ENCODE measurements at places on chromosomes 11 and 22.

- DNase-seq = no peak
Observed at GRCh38 chr11:31150011-31150410, 219.5 kb downstream of the DCDC1 start.

- peak; percentile 57 for DNase-seq
Observed at GRCh38 chr11:30046578-30046945, 29.7 kb upstream of the KCNA4 start.

DNA sequence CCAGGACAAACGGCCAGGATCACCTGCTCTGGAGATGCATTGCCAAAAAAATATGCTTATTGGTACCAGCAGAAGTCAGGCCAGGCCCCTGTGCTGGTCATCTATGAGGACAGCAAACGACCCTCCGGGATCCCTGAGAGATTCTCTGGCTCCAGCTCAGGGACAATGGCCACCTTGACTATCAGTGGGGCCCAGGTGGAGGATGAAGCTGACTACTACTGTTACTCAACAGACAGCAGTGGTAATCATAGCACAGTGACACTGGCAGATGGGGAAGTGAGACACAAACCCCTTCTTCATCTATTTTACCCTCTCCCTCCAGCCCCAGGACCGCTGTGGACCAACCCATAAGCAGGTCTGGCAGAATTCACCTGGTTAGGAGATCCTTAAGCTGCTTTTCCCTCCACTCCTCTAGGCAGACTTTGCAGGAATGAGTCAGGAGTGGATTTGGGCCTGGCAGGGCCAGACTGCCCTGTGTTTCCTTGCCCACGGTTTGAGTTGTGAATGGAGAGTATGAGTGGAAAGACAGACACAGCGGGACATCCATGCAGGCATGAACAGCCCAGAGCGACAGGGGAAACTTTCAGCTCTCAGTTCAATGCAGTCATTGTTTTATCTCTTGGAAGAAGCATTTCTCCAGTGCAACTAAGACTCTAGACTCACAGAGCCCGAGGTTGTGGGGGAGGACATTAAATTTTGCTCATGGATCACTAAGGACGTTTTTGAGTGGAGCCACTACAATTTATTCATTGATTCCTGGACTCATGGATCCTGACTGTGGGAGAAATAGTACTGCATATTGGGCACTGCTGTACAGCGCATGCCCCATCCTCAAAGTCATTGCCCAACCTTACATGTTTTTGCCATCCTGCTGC lies 75.3 kb upstream of the IGLL5 start:
- DNase-seq = no peak

GRCh38 chr22:31161386-31161785 lies 1.4 kb downstream of the RNF185 start:
- no peak for DNase-seq

DNA sequence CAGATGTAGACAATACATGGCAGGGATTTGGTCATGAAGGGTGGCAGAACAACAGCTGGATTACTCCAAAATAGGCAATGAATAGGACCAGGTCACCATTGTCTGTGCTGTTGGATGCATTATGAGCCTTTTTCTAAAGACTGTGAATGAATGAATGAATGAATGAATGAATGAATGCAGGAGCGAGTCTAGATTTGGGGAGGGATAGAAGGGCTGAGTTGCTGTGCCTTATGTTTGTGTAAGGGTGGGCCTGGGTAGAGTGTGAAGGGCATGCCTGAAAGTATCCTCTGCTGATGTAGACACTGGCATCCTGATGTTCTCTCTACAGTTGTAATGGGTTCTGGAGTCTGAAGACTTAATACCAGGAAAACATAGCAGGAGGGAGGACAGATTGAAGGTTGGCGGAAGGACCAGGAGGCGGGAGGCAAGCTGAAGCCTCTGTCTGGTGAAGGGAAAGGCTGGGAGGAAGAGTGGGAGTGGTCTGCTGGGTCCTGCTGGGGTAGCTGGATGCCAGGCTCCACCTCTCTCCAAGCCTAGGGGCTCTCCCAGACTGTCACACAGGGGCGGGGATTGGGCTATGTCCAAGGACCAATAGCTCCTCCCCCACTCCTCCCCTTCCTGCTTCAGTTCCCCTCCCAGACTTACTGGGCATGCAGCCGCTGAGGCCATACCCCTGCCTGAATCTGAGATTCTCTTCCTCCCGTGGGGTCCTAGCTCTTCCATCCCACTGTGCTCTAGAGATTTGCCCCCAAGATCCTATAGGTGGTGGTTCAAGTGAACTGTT lies 4.8 kb downstream of the TRIM3 start:
- DNase-seq = peak; percentile 98

- DNase-seq = peak; percentile 67
Observed at GRCh38 chr22:24525416-24526037, 29.4 kb downstream of the GUCD1 start.

DNA sequence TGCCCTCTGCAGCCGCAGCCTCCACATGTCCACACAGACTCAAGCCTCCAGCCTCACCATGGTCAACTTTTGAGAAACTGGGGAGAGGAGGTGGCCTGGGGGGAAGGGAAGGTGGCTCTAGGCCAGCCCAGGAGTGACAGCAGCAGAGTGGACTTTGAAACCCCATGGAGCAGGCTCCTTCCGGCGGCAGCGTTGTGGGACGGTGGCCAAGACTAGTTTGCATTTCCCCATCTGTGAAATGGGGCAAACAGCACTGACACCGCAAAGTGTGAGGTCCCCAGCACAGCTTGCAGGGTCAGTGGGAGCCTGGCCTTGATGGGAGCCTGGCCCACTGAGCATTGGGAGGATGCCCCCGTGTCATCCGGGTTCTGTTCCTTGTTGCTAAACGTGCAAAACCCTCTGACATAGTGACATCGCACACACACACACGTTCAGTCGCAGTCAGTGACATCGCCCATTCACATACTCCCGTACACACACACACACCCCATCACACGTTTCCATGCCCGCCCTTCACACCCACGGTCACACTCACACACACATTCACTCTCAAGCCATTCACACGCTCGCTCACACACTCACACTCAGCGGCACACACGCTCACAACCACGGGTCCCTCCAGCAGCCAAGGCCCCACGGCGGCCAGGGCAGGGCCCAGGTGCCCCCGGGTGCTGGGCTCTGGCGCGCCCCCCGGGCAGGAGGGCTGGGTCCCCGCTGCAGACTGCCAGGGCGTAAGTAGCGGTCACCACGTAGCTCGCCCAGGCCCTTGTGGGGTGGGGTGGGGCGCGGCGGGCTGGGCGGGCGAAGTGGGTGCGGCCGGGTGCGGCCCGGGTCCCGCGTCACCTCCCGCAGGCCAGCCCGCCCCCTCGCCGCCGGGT lies 585 bp downstream of the CYB5R3 start:
- DNase-seq = no peak

DNA sequence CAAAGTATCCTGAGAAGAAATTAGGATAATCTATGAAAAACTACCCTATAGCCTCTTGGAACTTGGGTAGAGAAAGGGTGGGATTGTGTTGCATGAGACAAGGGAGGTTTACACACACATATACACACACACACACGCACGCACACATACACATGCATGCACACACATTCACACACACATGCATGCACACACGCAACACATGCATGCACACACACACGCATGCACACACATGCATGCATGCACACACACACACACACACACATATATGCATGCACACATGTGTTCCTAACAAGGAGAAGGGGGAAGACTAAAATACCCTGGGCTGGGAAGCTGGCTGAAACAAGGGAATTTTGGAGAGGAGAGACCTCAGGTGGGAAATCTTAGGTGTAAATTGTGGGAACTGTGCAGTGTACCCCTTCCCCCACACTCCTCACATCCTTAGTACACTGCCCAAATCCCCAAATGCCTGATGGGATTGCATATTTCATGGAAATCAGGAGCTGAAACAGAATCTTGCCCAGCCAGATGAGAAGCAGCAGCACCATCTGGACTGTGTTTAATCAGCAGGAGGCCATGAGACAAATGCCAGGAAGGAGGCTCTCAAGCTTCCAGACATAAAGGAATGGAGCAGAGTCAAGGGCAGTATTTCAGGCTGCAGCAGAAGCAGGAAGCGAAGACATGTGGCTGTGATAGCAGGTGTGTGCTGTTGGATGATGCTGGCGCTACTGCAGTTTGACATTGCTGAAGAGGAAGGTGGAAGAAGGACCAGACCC lies 14.6 kb upstream of the POLD3 start:
- DNase-seq = no peak

DNA sequence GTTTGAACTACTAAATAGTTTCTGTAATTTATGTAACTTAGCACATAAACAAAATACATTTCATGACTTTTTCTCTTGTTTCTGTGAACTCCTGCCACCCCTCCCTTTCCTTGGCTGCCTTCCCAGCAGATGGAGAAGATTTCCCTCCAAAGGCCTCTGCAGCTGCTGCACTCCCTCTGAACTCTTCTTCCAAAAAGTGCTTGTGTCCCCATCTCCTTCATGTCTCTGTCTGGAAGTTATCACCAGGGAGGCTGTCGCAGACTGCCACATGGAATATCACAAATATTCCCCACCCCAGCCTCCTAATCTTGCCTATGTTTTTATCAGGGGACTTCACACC lies 1068.3 kb downstream of the OPCML start:
- DNase-seq = no peak

DNA sequence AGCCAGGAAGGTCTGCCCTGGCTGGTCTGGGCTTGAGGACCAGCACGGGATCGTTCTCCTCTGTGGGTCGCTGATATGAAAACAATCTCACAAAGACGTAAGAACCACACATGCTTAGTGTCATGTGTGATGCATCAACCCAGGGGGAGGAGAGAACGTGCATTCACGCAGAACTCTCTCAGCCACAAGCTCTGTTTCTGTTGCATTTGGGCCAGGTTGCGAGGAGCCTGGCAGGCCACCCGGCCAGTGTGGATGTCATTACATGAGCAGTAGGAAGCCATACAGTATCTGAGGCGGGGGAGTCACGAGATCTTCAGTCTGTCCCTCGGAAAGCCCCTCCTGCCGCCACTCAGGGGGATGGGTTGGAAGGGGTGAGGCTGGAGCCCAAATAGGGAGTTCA lies 53.1 kb upstream of the KCNQ1OT1 start:
- DNase-seq = no peak

GRCh38 chr22:33570110-33570509 lies 350.2 kb downstream of the LARGE1 start:
- no peak for DNase-seq

DNA sequence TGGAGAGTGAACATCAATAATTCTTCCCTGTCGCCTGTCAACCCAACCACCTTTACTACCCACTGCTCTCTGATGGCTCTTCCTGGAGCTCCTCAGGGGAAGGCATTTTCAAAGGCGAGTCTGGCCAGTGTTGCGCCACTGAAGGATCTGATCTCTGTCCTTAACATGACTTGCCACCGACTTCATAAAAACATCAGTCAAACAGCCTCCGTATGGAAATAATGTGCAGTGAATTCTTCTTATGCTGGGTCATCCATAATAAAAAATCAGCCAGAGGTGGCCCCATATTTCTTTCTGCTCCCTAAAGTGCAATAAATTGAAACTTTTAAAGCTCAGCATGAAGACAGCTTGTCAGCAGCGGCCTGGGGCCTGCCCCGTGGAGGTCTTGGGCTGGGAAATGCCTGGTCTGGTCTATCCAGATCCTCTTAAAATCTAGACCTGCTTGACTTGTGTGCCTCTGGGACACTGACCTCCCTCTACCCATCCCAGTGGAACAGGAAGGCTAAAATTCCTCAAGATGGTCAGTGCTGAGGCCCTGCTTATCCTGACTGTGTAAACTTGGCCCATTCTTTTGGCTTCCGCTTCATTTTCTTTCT lies 199.5 kb downstream of the MYO18B start:
- DNase-seq = no peak

GRCh38 chr22:27022896-27023361 lies 365.5 kb downstream of the MIAT start:
- peak; percentile 8 for DNase-seq

- peak; percentile 81 for DNase-seq
Observed at GRCh38 chr22:18968011-18968749, 32.1 kb upstream of the PRODH start.

- DNase-seq = no peak
Observed at GRCh38 chr11:104323841-104324240, 159.9 kb upstream of the PDGFD start.

GRCh38 chr11:66292543-66293332 lies 1.0 kb downstream of the TMEM151A start:
- no peak for DNase-seq
